ENCODE measurements at places on chromosomes 5 and 9. TPM values are rescaled to one million over a fixed set of nuclear protein-coding genes. Genes with fewer than 3 reads are reported as not detected.

Gene CCNB1
- polyA plus RNA-seq = 94.6 TPM

Gene CRB2
- polyA plus RNA-seq = not detected

Gene DOCK2
- polyA plus RNA-seq = 5.4 TPM

Gene FST
- polyA plus RNA-seq = 85.0 TPM

Gene CER1
- not detected for polyA plus RNA-seq

Gene GZMA
- polyA plus RNA-seq = not detected

Gene IFNK
- polyA plus RNA-seq = not detected

Gene ADAMTS12
- 7.8 TPM for polyA plus RNA-seq

DNA sequence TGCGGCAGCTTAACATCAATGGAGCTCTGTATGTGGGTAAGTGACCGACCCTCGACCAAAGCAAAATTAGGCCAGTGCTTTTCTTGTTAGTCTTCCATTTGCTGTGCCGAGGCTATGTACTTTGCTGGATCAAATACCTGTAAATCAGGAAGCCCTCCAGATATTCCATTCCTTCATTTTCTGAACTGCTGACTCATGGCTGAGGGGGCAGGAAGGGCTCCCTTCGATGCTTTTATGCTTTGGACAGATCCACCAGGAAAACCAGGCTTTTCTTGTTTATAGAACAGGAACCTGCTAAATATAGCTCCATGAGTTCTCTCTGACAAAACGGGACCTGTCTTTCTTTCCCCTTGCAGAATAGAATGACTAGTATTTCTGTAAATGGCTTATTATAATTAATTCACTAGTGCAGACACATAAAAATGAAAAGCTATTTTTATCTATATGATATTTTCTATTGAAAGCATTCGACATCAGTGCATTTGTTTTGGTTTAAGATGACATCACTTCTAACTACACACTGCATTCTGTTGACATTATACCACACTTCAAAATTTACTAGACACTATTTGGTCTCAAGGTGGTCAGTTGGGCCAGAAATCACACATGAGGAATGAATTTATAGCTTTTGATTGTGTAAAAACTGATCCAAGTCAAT is 93.3 kb downstream of the LIFR start:
- peak; percentile 39 for DNase-seq

GRCh38 chr5:169121630-169122420 is 179.1 kb downstream of the SLIT3 start:
- DNase-seq = peak; percentile 97

DNA sequence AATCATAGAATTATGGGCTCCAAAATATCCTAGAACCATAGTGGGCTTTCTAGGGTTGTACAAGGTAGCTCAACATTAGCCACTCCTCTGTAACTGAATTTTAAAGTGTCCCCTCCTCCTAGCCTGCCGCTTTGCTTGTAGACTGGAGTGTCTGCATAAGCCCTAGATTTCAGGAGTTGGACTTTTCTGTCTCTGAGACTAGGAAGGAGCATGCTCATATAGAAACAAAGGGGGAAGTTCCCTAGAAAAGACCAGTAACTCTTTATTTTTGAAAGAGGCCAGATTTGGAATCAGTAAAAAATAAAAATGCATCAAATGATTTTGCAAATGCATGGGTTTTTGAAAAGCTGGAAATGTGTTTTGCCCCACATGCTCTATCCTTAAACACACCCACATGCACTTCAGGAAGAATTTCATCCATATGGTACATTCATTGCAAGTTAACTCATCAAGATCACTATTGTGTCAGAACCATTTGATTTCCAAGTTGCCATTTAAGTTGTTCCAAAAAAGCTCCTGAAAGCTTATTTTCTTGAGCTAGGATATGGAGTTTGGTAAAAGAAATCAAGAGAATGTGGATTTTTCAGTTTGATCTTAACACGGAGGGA is 121.0 kb upstream of the NR3C1 start:
- peak; percentile 30 for DNase-seq

GRCh38 chr5:103452666-103453065 is 109.9 kb downstream of the NUDT12 start:
- peak; percentile 77 for DNase-seq

- DNase-seq = peak; percentile 38
Measured at GRCh38 chr5:87116825-87117512, 150.7 kb upstream of the RASA1 start.
